NCI-H446 treated with DMSO at 0.1 percent for 48 hours (cell line): ENCODE measurements at places on chromosomes 13 and 19.

- no peak for DNase-seq
Observed at GRCh38 chr13:100363874-100364273, 224.7 kb downstream of the GGACT start.

DNA sequence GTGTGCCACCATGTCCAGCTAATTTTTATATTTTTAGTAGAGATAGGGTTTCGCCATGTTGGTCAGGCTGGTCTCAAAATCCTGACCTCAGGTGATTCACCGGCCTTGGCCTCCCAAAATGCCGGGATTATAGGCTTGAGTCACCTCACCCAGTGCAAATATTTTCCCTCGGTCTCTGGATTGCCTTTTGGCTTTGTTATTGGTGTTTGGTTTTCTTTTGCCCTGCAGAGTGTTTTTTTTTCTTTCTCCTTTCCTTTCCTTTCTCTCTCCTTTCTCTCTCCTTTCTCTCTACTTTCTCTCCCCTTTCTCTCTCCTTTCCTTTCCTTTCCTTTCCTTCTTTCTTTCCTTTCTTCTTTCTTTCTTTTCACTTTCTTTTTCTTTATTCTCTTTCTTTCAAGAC is 33.2 kb downstream of the KDM4B start:
- DNase-seq: no peak

DNA sequence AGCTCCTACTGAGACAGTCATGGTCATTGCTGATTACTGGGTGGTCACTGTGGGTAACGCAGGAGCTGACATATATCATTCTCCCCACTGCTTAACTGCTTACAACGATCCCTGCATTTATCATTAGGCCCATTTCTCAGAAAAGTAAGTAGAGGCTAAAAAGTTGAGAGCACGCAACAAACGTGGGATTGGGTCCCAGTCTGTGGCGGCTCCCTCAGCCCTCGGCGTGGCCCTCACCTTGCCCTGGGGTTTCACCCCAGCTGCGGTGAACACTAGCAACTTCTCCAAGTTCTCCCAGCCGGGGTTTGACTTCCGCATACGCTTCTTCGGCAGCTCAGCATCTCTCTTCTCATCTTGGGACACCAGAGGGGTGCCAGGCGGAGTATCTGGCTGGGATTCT is 2.5 kb downstream of the PNKP start:
- DNase-seq: no peak

DNA sequence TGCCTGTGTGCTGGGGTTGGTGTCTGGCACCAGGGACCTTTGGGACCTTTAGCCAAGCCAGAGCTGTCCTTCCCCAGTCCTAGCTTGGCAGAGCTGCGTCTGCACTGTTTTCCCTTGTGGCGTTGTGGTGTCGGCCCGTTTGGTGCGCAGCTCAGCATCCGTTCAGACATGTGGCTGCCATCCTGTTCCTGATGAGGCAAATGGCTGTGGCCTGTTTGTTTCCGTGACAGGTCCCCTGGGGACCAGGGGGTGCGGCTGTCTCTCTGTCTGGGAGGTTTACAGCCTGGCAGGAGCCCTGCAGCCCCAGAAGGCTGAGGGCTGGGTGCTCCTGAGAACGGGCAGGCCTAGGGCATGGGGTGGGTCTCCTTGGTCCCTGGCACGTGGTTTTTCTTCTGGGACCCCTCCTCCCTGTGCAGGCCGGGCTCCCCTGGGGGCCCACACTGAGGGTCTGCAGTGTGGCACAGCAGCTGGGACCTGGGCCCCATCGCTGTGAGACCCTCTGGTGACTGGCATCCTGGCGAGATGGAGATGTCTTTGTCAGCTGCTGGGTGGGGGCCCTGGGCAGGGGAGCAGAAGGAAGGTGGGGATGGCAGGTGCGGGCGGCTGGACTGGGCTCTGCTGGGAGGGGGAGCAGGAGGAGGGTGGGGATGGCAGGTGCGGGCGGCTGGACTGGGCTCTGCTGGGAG is 4.0 kb downstream of the SPPL2B start:
- DNase-seq: no peak

DNA sequence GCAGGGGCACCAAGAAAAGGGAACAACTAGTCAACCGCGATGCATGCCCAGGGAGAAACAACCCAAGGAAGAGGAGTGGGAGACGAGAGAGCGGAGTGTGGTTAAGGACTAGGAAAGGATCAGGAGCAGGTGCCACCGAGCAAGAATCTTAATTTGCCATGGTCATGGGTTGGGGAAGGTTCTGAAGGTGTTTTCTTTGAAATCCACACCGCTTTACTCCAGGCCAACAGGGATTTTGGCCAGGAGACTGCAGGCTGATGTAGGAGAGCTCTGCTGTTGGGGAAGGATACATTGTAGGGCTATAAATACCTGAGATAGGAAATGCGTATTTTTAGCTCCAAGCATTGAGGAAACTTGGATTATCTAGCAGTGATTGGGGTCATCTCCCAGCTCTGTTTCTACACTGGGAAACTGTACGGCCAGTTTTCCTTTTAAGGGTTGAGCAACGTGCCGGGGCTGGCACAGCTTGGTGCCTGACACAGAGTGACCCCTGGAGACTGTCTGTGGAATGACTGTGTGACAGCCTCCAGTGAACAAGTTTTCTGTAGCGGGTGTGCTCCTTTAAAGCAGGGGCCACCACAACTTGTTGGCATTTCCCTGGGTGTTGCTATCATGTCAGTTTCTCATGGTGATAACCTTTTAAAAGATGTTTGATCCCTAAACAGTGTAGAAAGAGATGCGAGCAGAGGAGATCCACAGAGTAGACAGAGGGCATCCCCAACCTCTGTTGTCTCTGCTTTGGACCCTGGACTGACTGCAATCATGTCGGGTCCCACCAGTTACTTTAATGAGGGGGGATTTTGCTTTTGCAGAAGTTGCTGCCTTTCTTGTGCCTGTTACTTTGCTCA is 34.3 kb downstream of the ZNF536 start:
- no peak for DNase-seq

DNA sequence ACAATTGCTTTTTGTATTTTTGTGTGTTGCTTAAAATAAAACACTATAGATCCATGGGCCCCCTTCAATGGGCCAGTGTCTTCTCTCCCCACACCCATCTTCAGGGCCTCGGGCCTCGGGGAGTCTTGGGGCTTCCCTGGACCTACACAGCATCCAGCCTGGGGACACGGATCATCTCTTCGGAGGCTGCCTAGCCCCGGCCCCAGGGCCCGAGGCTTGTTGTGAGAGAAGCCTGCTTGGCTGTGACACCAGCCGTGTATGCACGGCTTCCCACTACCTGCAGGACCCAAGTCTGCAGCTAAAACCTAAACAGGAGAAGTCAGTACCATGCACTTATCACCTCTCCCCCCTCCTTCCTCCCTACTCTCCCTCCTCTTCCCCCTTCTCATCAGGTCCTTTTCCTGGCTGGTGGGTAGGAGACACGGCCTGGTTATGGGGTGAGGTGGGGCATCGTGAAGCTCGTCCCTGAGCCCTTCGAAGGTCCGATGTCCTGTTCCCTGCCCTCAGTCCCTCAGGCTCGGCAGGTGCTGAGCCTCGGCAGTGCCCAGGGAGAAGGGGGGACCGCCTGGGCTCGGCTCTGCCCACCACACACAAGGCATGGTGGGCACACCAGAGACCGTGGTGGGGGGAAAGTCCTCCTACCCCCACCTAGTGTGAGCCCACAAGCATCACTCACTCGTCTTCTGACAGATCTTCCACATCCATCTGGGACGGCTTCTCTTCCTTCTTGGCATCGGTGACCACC is 9.5 kb downstream of the C13orf46 start:
- no peak for DNase-seq

DNA sequence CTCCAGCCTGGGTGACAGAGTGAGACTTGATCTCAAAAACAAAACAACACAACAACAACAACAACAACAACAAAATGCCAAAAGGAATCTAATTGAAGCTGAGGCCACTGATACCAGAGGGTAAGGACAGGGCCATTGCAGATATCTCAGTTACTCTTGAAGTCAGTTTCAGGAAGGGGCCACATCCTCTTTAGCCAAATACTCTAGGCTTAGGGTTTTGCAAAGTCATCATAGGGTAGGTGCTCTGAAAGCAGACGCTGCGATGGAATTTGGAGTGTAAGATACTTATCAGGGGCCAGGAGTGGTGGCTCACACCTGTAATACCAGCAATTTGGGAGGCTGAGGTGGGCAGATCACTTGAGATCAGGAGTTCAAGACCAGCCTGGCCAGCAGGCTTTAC is 46.6 kb upstream of the UBAC2 start:
- no peak for DNase-seq

GRCh38 chr19:6707658-6708018 is 12.8 kb downstream of the C3 start:
- no peak for DNase-seq

- no peak for DNase-seq
Observed at GRCh38 chr13:25217023-25217885, 45.2 kb upstream of the AMER2 start.

GRCh38 chr19:41206926-41207750 is 11.9 kb upstream of the AXL start:
- no peak for DNase-seq

DNA sequence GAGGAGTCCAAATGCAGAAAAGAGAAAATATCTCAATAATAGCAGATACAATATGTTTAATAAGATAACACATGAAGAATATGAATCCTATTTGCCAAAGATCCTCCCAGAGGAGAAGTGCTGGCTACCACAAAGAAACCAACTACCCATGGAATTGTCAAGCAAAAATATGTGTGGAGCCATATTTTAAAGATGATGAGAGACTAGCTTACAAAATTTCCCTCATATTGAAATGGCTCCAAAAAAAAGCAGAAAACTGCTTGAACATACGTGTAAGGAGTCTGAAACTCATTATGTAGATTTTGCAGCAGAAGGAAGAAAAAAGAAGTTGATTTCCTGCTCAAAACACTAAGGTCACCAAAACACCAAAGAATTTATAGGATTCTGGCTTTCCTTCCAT is 94.2 kb downstream of the USP12 start:
- DNase-seq: no peak

- DNase-seq: no peak
Observed at GRCh38 chr19:21463449-21464105, 41.8 kb upstream of the ZNF429 start.

GRCh38 chr13:114140131-114140905 is 7.9 kb upstream of the RASA3 start:
- no peak for DNase-seq

GRCh38 chr13:79999601-80000000 is 341.3 kb downstream of the SPRY2 start:
- no peak for DNase-seq

DNA sequence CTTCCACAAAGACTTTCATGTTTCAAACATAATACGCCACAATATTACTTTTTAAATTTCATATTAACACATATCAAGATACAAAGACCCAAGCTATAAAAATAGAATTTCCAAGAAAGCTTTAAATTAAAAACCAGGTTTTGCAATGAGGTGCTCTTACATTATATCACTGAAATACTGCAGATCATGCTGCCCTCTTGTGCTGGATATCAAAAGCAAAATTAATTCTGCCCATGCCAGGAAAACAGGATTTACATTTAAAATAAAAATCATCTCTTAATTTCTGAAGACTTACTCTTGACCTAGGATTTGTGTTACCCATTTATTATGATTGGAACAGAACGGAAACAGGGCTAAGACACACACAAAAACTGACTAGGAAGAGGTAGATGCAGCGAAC is 145.0 kb downstream of the ABCC4 start:
- DNase-seq: no peak

DNA sequence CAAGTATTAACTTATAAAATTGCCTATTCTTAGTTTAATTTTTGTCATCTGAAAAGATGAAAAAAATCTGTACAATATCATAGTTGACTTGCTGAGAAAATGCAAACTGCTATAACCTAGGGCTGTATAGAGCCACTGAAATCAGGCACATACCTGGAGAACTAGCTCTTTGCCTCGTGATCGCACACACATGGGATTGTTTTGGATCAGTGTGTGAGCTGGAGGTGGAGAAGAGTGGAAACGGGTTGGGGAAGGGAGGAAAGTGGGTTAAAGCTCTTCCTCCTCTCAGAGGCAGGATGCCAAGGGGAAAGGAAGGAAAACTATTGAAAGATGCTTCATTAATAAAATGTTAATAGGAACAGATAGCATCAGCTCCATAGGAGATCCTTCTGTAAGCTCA is 2.7 kb downstream of the MTUS2 start:
- DNase-seq: no peak

DNA sequence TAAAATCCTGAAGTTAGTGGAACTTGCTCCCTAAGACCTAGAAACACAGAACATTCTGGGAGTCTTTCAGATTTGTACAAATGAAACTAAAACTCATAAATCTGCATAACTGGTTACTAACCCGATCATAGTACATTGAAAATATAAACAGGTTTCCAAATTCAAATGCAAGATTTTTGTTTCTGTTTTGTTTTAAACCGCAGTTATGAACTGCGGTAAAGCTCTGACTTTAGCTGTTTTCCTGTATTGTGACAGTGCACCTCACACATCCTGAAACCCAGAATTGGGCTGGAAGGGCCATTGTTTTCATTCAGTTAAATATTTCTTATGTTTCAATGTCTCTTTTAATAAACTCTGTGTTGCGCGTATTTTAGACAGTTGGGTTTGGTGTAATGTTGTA is 204.7 kb downstream of the SHISA2 start:
- DNase-seq: no peak

- no peak for DNase-seq
Observed at GRCh38 chr13:38350114-38350617, 515 bp downstream of the UFM1 start.

DNA sequence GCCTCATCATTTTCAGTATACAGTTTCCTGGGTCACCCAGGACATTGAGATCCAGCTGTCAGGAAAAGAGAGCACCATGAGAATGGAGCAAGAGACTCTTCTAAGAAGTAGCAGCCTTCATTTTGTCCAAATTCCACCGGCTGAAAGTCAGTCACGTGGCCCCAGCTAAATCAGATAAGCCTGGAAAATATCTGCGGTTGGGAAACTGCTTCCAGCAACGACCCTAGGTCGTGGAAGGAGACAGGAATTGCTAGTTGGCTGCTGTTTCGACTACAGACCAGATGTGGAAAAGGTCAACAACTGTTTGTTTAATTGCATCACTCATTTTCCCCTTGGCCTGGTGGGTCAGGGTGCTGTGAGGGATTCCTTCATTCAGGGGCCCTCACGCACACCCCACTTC is 107.0 kb downstream of the ZNF536 start:
- DNase-seq: no peak

DNA sequence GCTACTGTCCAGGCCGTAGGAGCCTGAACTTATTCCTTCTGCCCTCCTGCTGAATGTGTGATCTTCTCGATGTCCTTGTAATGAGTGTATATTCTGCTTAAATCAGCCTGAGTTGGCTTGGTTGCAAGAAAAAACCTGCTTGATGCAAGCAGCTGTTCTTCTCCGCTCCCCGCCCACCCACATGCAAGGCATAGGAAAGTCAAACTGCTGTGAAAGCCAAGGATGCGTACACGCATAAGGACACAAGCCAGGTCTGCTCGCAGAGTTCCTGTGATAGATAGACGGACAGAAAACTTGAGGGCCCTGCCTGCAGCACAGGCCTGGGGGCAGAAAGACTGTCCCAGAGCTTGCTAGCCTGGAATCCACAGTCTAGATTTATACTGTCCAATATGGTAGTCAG is 101.1 kb downstream of the DNAJC15 start:
- DNase-seq: no peak

- no peak for DNase-seq
Observed at GRCh38 chr13:91329733-91330132, 17.8 kb upstream of the MIR17HG start.

- no peak for DNase-seq
Observed at GRCh38 chr19:41354343-41354953, 726 bp upstream of the TGFB1 start.
